ENCODE measurements at places on chromosomes 12 and 14.
A peak's percentile ranks its signal among the peaks of the same experiment; 100 is the strongest.

GRCh38 chr12:48969160-48969771 lies 2.3 kb downstream of the WNT10B start:
- no peak for DNase-seq

DNA sequence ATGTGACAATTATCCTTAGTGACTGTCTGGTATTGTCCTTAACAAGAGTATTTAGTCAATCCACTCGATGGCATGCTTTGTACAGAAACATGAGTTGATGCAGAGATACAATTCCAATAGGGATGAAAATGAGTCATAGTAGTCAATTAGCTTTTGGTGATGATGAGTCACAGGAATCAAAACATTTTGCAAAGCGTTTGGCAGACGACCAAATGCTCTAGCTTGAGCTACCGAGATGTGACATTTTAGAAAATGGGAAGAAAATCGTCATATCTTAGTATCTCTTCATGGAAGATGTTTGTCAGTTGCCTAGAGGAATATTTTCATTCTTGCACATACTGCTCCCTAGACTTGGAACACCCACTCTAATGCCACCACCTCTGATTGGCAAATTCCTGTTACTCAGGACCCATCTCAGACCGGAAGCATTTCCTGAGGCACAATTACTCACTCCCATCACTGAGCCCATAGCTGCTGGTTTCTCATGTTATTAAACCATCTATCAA lies 95.0 kb downstream of the LMNTD1 start:
- DNase-seq, result peak; percentile 95

- no peak for DNase-seq
These were observed 1049.0 kb downstream of the VRK1 start for GRCh38 chr14:97846156-97846555.

- DNase-seq, result no peak
These were observed 138.4 kb downstream of the SEC23A start for GRCh38 chr14:38964630-38965029.

DNA sequence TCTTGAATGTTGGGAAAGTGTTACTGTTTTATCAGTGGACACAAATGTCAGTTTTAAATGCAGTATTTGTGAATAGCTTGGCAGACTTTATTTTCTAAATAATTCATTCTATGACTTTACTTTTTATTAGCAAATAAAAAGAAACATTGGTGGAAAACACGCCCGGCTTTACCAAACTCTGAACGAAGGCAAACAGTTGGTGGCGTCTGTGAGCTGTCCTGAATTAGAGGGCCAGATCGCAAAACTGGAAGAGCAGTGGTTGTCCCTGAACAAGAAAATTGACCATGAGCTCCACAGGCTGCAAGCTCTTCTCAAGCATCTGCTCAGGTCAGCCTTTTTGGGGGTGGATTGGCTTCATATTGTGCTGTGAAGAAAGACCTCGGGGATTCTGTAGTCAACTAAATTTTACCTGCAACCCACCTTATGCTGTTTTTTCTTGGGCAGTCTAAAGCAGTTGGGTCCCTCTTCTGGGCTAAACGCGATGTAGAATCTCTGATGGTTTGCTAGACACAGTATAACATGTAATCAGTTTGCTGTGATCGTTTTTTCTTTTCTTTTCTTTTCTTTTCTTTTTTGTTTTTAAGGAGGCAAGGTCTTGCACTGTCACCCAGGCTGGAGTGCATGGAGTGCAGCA lies 156.4 kb downstream of the ESR2 start:
- no peak for DNase-seq

- no peak for DNase-seq
These were observed 79.6 kb upstream of the SLC38A2 start for GRCh38 chr12:46452061-46452615.

Measured in SW 1271 (cell line).